ENCODE measurements at places on chromosomes 16 and 17.

GRCh38 chr17:68457168-68457538, at the start of gene WIPI1:
TSS of gene WIPI1 (minus strand) at chr17:68457496. CDS start at chr17:68457421, 75 bp downstream.
- DNase-seq: peak; percentile 57

- peak; percentile 47 for DNase-seq
Measured at GRCh38 chr17:63931981-63932561, at the start of gene CD79B. TSS of gene CD79B (minus strand) at chr17:63932331. CDS start at chr17:63932261, 70 bp downstream.

DNA sequence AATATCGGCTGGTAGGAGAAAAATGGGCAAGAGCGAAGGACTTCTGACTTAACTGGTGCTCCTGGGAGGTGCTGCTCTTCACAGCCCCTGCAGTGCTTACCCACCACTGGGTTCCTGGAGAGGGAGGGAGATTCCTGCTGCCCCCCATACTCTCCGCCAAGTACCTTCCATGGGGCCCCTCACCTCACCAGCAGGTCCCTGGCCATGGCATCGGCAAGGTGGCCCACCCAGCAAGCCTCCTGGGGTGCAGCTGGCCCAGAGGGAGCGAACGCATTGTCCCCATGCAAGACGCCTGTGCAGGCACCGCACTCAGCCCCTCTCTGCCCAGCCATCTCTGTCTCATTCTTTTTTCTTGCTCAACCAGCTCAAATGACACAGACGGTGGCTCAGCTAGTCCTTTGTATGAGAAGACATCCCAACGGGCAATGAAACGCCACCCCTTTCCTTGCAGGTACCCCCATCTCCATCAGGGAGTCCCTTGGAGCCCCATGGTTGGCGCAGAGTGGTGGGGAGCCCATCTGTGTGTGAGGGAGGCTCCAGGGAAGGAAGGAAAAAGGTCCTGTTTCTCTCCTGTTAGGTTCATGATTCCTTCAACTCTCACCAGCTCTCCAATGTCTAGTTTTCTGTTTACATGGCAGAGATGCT, 9.6 kb upstream of the ALDH3A1 start:
- no peak for DNase-seq

GRCh38 chr17:81841866-81842265, 7.0 kb upstream of the PPP1R27 start:
- no peak for DNase-seq

DNA sequence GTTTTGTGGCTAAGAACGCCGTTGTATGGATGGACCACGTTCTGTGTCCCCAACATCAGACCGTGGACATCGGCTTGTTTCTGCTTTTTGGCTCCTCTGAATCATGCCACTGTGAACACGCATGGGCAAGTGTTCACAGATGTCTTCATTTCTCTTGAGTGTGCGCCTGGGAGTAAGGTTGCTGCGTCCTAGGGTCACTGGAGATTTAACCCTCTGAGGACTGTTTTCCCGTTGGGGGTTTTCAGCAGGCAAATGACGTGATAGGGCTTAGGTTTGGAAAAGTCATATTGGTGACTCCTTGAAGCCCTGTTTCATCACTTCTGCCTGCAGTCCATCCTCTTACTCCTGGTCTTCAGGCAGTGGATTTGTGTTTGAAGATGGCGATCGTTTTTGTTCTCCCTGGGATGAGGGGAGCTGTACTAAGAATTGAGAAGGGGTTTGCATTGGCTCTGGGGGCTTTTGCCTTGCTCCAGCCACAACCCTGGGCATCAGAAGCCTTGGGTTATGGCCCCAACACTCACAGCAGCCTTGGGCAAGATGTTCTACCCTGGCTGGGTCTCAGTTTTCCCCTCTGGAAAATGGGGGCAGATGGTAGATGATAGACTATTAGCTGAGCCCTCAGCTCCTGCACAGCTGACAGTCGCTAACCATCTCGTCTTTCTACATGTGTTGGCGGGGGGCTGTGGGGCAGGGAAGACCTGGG, 67.2 kb upstream of the CIBAR2 start:
- no peak for DNase-seq

DNA sequence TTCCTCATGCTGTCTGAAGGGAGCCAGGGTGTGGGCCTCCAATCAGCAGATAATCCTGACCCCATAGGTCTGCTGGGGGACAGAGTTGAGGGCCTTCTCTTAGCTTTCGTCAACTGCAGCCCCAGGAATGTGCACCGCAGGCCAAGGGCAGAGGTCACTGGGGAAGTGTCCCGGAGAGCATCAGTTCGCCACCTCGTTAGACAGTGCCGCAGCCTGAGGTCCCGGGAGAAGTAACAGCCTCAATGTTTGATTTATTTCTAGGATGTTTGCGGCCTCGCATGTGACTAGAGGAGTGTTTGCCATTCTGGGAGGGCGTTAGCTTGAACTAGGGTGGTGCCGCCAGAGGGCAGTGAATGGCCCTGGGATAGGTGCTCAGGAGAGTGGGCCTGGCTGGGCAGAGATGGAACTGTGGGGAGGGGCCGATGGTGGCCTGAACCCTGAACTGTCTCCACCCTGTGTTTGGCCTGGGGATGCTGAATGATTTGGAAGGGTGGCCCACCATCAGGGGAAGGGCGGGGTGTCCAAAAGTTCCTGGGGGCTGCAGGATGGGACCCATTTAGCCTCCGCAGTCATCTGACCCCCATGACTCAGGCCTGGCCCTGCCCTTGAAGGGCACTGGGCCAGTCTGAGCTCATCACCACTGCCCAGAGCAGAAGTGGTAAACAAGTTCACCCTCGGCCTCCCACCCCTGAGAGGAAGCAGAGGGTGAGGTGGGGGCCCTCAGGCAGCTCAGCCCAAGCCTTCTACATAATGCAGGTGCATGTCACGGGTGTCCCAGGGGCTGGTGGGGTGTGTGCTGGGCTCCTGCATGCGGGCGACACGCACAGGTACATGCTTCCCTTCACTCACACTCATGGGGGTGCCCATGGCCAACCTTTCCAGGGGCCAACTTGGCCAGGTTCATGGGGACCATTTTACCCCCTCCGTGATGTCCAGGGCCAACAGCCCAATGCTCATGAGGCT, 12.4 kb upstream of the TAC4 start:
- DNase-seq: no peak

- DNase-seq: no peak
Measured at GRCh38 chr17:49488612-49489011, 6.5 kb upstream of the NGFR start.

Measured in activated CD4-positive, alpha-beta T cell treated with anti-CD3 and anti-CD28 coated beads, Interleukin-2, amount 10 ng/mL, durations not matched to agents 7 days and 5 days (primary cell).